ENCODE measurements at places on chromosomes 1 and 21.

- no peak for DNase-seq
Observed at GRCh38 chr21:19458295-19458694, 1054.7 kb upstream of the TMPRSS15 start.

GRCh38 chr1:163512349-163512989 lies 190.7 kb downstream of the NUF2 start:
- DNase-seq, result no peak

DNA sequence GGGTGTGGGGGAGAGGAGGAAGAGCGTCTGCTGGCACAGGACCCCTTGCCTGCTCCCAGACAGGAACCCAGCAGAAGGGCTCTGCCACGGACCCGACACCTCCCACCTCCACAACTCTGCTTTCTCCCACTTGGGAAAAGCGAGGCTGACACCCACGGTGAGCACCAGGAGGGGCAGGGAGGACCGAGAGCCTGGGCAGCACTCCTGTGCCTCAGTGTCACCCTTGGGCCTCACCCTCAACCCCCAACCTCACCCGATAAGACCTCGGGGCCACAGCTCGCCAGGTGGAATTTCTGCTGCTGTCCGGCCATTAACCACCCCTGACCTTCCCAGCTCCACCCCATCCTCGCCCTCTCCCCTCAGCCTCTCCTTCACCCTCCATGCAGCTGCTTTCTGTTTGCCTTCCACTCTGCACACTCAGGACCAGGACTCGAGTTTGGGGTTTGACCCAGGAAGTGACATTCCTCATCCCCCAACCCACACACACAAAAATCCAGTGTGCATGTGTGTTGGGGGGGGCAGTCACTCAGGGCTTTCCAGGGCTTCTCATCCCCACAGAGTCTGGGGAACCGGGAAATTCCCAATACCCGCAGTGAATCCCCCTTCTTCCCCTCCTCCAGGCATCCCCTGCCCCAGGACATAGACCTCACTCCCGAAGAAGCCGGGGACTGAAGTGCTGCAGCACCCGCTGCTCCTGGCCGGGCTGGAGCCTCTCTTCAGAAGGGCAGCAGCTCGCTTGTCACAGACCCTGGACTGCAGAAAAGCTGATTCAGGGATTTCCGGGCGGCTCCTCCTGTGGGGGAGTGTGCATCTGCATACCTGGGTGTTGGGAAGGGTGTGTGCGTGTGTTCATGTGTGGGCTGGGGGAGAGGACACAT lies 65.8 kb downstream of the SYT2 start:
- DNase-seq, result no peak

DNA sequence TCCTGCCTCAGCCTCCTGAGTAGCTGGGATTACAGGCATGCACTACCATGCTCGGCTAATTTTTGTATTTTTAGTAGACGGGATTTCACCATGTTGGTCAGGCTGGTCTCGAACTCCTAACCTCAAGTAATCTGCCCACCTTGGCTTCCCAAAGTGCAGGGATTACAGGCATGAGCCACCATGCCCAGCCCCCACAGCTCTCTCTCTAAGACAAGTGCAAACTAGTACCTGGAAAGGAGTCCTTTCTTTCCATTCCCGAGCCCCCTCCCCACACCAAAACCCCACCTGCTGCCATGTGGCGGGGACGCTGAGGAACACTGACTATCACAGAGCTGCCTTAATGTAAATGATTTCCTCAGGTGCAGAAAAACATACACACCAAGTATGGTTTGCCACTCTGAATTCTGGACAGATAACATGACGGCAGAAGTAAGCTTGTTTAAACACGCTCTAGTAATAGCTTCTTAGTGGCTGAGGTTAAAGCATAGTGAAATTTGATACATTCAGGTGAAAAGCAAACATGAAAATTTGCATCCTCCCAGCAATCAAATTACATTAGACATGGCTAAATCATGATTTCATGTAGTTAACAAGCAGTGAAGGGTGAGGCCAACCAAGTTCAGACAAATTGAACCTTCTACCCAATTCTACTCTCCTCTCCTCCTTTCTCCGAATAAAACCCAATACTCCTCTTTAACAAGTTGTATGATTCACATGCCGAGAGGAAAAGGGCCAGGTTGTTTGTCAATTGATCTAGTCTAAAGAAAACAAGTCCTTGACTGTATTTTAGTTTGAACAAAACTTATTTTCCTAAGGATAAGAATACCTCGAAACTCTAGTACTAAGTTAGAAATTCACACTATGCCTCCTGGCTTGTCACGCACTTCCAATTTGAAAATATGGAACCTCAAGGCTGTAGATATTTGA lies 19.8 kb downstream of the ERRFI1 start:
- DNase-seq, result no peak

GRCh38 chr1:19410393-19410792 lies 74.9 kb downstream of the CAPZB start:
- no peak for DNase-seq

- DNase-seq, result no peak
Observed at GRCh38 chr1:93442008-93442666, 5.8 kb upstream of the FNBP1L start.

Data from central memory CD4-positive, alpha-beta T cell (primary cell).